ENCODE measurements at places on chromosomes 13 and 19.

GRCh38 chr13:44718467-44718866 is 142.3 kb upstream of the TSC22D1 start:
- no peak for DNase-seq

DNA sequence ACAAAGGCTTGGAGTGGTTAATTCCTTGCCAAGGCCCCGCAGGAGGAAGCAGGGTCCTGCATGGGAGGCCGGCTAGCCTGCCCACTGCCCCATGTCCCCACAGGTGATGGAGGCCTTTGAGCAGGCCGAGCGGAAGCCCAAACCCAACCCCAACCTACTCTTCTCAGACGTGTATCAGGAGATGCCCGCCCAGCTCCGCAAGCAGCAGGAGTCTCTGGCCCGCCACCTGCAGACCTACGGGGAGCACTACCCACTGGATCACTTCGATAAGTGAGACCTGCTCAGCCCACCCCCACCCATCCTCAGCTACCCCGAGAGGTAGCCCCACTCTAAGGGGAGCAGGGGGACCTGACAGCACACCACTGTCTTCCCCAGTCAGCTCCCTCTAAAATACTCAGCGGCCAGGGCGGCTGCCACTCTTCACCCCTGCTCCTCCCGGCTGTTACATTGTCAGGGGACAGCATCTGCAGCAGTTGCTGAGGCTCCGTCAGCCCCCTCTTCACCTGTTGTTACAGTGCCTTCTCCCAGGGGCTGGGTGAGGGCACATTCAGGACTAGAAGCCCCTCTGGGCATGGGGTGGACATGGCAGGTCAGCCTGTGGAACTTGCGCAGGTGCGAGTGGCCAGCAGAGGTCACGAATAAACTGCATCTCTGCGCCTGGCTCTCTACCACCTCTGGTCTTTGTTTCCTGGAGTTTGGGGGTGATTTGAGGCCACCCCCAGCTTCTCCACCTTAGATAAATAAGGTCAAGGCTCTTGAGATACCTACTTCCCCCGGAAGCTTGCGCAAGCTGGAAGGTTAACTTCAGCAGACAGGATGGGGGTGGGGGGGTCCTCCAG is 2.6 kb downstream of the B3GNT8 start:
- DNase-seq: no peak

DNA sequence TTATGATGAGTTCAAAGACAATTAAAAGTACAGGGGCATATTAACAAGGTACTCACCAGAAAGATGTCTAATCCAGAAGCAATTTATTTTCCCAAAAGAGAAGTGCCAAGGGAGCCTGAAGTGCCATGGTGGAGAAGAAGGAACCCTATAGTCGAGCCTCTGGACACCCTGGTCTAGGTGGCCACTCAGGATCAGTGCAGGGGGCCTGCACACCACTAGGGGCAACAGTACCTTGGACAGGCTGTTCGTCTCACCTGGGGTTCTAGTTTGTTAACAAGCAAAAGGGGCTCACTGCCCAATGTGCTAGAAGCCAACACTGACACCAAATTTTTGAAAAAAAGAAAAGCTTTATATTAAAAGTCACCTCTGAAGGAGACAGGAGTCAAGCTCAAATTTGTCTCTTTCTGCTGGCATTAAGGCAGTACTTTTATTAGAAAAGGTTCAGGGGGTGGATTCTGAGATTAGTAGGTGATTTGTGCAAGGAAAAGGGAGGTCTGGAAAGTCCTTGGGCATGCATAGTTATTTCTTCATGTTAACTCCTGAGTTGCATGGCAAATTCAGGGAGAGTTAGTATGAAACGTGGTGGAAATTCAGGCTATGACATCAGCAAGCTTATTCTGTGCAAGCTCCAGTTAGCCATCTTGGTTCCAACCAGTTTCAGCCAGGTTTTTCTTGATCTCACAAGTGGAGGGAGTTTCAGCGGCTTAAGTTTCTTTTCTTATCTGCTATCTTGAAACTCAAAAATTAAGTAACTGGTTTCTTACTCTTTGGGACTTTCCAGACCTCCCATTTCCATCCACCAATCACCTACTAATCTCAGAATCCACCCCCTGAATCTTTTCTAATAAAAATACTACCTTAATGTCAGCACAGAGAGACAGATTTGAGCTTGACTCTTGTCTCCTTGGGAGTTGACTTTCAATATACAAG is 884 bp upstream of the CBY2 start:
- no peak for DNase-seq

- peak; percentile 82 for DNase-seq
Observed at GRCh38 chr19:37933937-37934358, 26.9 kb downstream of the SIPA1L3 start.

- peak; percentile 43 for DNase-seq
Observed at GRCh38 chr13:31328549-31329235, 128.9 kb downstream of the B3GLCT start.
